ENCODE measurements at places on chromosomes 2 and 18. TPM values are rescaled to one million over a fixed set of nuclear protein-coding genes. Genes with fewer than 3 reads are reported as not detected.

- peak overlapping the region; percentile 46 for H3K27ac ChIP-seq
- no peaks in the 10 kb centered on the region for H3K27me3 ChIP-seq
- no peak overlapping the region for H3K4me3 ChIP-seq
- no peaks in the 10 kb centered on the region for H3K36me3 ChIP-seq
Measured at GRCh38 chr18:70194227-70194890, 11.1 kb downstream of the RTTN start.

GRCh38 chr2:119996148-119996547 is 16.7 kb upstream of the EPB41L5 start:
- no peaks in the 10 kb centered on the region for H3K27me3 ChIP-seq
- H3K4me3 ChIP-seq: no peak overlapping the region
- no peaks in the 10 kb centered on the region for H3K36me3 ChIP-seq
- no peaks in the 10 kb centered on the region for H3K4me1 ChIP-seq

Gene HOXD9
- total RNA-seq: not detected

GRCh38 chr18:6414118-6414722 is 491 bp downstream of the L3MBTL4 start:
- peaks cover 12% of the 10 kb centered on the region for H3K27me3 ChIP-seq
- peak overlapping the region; percentile 71 for H3K27ac ChIP-seq
- H3K36me3 ChIP-seq: no peaks in the 10 kb centered on the region

GRCh38 chr2:20107352-20107751 is 55.9 kb upstream of the LAPTM4A start:
- no peak for DNase-seq
- peaks cover 8% of the 10 kb centered on the region for H3K27me3 ChIP-seq
- H3K4me1 ChIP-seq: peaks cover 4% of the 10 kb centered on the region
- no peak overlapping the region for H3K4me3 ChIP-seq
- no peaks in the 10 kb centered on the region for H3K36me3 ChIP-seq

Gene ALLC
- total RNA-seq: not detected

Gene HIBCH
- 38.4 TPM for total RNA-seq

All from heart right ventricle (tissue), 16 donors.